ENCODE measurements at places on chromosomes 7 and 10.

GRCh38 chr10:130720235-130720634 lies 584.0 kb downstream of the GLRX3 start:
- DNase-seq, result no peak

DNA sequence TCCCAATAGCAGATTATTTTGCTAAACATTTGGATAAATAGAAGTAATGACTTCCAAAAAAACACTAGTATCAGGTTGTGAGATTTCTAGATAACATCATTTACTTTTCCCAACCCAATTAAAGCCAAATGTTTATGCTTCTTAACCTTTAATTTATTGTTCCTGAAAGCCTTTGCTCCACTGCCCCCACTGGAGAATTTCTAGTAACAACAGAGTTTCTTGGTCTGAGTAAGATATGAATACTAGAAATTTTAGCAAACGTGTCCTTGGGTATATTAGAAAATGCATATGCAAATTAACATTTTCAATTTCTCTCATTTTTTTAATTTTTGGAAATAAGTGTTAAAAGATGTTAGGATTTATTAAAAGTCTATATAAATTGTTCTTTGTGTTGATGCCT lies 958.0 kb upstream of the PHF14 start:
- DNase-seq, result no peak

DNA sequence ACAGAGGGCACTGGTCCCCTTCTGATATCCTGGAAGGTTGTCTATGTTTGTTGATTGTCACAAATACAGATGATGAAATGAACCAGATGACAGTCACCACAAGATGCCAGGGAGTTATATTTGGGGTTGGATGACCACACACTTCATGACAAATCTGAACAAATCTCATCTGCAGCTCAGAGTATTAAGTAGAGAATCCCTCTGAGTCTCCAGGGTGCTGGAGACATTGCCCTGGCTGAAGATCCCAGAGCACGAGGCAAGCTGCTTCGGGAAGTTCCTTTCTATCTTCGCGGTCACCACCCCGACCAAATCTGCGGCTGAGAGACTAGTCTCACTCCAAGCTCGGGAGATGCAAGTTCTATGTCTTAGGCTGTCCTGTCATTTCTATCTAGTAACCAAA lies 9.0 kb downstream of the DENND2A start:
- DNase-seq, result peak; percentile 29

- DNase-seq, result no peak
Observed at GRCh38 chr7:139959285-139959628, 103.5 kb downstream of the PARP12 start.

Data from GM03348 (cell line).